H1 (cell line): ENCODE measurements at places on chromosomes 4 and X. TPM values are rescaled to one million over a fixed set of nuclear protein-coding genes. Genes with fewer than 3 reads are reported as not detected.
A peak's percentile ranks its signal among the peaks of the same experiment; 100 is the strongest.

GRCh38 chr4:55157559-55158277, 32.3 kb upstream of the KDR start:
- no peak for DNase-seq

DNA sequence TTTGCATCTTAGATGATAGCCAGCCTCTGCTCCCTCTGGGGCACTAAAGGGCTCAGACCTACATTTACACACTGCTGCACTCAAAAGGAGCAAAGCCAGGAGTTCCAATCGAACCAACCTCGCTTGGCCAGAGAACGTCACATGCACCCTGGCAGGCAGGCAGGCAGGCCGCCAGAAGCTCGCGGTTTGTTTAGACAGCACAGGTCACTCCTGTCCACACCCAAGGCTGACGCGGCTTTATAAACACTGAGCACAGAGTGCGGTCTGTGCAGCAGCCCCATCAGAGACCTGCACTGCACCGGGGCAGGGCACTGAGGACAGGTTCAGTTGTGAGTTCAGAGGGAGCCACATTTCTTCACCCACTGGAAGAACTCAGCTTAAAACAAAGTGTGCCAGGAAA, 143.9 kb downstream of the BCOR start:
- no peak for DNase-seq

- DNase-seq: no peak
Observed at GRCh38 chr4:53541577-53542206, 49.6 kb downstream of the LNX1 start.

GRCh38 chrX:119981286-119982070, 37.9 kb upstream of the NKAP start:
- no peak for DNase-seq

DNA sequence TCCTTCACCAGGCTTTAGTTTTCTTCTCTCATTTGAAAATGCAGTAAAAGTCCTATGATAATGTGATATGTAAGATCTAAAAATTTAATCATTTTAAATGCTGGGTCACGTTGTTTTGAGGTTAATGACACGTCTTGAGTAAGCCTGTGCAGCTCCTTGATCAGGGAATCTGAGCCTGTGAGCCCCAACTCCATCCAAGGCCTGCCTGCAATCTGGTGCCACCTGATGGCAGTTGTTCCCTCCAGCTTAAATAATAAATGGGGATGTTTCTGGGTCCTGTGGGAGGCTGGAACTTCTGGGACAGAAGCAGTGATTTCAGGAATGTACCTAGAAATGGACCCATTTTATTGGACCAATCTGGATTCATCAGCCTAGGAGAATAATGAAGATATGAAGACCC, 455.4 kb upstream of the ADGRL3 start:
- peak; percentile 15 for DNase-seq

GRCh38 chrX:22135171-22135711, 103.1 kb downstream of the PHEX start:
- no peak for DNase-seq

- no peak for DNase-seq
Observed at GRCh38 chr4:56007154-56007553, 58.4 kb downstream of the CEP135 start.

- DNase-seq: no peak
Observed at GRCh38 chr4:142408003-142408441, 438.1 kb downstream of the INPP4B start.

- no peak for DNase-seq
Observed at GRCh38 chrX:11724122-11725017, 33.7 kb upstream of the MSL3 start.

DNA sequence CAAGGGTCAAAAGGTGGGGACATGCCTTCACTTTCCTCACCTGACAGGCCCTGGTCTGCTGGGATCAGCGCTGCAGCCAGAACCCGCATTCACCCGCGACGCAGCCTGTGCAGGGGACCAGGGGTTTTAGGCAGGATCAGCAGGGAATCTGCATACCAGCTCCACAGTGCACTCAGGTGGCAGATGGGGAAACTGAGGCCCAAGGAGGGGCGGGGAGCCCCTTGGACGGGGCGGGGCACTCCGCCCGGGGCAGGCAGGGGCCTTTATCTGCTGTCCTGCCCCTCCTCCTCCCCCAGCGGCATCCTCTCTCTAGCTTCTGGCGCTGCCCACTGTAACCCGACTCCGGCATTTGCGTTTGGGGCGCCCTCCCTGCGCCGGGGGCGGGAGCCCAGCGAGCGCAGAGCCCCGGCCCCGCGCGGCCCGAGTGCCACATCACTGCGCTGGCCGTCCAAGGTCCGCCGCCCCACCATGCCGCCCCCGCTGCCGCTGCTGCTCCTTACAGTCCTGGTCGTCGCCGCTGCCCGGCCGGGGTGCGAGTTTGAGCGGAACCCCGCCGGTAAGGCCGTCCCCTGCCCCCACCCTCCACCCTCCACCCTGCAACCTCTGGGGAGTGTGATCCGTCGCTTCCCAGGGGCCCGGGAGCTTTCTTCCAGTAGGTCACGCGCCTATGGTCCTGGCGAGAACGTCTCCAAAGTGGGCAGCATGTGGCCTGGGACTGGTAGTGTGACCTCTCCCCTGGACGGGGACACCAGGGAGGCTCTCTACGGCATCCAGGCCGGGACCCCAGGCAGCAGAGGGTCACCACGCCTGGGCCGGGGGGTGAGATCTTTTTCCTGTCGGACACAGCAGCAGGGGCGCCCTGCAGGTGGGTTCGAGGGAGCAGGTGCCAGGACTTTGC, at the start of gene CPZ:
Gene CPZ, plus strand, starts transcription at position 400 of the 898 bp plus-strand sequence. Its CDS starts 69 bp downstream, at position 469.
- peak; percentile 85 for DNase-seq

DNA sequence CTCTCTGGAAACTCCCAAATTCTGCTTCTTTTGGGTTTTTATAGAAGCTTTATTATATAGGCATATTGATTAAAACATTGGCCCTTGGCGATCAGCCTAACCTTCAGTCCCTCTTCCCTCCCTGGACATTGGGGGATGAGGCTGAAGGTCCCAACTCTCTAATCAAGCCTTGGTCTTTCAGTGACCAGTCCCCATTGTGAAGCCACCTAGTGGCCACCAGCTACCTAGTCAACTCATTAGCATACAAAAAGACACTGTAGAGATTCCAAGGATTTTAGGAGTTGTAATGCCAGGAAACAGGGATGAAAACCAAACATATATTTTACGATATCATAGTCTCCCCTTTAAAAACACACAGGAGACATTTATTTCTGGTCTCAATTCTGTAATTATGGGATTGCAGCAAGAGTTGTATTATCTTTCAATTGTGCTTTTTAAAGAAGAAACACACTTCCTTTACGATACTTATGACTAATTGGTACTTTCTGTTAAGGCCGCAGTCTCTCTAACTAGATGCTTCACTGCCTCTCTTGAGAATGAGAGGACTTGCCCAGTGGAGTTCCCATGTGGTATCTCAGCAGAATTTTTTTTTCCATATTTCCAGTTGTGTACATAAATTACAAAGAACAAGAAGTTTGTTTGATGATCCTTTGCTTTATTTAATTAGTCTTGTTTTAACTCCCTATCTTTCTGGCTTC, 58.2 kb downstream of the WDR17 start:
- DNase-seq: no peak

- DNase-seq: no peak
Observed at GRCh38 chrX:44904542-44905115, 31.6 kb downstream of the KDM6A start.

- no peak for DNase-seq
Observed at GRCh38 chr4:139560406-139561104, 4.5 kb upstream of the SETD7 start.

DNA sequence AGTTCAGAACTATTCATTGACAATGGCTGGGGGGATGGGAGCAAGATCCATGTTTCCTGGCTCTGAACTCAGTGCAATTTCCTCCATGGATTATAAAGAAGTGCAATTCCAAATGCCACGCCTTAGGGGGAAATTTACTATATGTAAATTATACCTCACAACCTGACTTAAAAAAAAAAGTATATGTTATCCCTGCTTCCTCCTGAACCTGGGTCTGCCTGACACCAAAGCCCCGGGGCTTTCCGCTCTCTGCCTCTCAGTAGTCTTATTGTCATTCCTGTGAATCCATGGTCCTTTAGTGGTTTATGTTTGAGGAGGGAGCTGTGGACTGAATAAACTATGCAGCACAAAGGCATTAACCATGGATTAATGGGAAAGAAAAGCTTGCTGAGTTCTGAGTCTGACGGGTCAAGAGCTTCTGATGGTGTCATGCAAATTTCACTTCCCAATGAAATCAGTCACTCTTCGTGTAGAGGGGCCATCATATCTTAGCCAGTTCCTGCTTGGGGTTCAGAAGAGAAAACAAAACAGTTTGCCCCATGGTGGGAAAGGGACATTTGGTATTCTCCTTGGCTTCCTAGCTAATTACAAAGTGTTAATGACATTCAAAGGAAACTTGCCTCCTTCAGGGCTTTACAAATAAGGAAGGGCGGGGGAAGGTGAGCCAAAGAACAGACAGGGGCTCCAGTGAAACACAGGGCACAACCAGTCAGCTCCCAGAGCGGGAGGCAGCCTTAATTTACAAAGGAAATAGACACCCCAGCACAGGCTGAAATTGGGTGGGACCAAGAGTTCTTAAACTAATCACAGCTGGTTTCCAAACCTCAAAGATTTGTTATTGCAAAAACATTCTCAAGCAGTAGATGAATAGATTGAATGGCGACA, 14.3 kb downstream of the FAM9C start:
- DNase-seq: no peak

DNA sequence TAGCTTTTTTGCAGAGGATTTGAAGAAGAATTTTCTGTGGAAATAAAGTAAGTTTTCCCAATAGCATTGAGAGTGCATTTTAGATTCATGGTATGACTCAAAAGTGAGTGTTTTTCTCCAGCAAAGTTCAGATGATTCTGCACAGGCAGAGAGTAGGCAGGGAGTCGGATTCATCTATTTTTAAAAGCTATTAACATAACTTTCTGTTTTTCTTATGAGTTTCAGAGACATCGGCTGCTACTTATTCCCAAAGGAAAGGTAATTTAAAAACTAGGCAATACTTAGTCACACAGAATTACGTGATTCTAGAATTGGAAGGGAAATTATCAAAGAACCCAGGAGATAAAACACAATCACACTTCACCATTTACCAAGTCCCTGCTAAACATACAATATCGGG, 4.4 kb downstream of the CCDC110 start:
- no peak for DNase-seq

DNA sequence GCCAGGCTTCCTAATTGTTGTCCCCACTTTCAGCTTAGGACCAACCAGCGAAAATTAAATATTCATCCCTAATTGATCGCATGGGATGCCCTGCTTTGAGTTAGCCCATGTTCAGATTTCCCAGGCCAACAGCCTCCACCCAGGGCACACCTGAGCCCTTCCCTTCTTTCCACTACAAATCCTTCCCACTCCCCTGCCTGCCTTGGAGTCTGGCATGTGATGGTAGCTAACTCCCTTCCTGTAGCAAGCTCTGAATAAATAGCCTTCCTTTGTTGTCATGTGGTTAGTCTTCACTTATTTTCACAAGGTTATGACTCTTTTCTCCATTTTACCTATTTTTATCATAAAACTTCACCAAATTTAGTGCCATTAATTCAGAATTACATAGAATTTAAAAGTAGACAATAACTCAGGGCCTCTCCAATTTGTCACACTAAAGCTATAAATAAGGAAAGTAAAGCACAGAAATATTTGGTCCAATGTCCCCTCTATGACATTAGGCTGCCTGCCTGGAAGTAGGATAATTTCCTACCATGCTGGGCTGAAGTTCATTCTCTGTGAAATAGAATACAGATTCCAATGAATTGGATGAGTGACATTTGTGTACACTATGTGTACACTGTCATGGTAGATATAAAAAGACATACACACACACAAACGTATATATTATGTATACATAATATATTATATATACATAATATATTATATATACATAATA, 166.4 kb upstream of the CPEB2 start:
- no peak for DNase-seq

DNA sequence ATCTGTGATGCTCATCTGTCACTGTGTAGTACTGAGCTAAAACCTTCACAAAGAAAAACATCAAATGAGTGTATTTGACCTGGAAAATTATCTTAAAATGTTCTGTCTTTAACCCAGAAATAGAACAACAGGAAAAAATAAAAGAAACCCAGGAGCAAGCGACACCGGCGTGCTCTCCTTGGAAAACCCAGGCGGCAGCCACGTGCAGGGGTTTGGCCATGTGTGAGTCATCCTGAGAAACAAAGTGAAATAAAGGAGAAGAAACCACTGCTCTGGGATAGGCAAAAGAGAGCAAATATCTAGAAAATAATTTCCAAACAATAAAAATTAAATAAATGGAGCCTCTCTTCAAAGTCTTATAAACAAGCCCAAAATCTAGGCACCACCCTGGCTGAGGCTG, 20.0 kb upstream of the TMEM128 start:
- no peak for DNase-seq

DNA sequence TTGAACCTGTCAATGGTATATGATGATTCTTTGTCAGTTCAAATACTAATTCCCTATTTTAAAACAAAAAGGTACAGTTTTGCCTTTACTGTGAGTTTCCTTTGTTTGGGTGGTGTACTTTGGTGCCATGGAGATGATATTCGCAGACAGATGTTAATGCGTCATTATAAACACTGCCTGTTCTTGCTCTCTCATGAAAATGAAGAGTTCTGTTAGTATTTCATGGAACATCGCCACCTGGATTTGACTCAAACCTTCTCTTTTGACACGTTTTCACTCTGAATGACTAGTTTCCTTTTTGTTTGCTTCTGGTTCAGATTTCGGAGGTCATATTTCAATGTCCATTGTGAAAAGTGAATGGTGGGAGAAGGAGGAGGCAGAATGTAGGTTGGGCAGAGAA, 6.9 kb upstream of the CTSO start:
- DNase-seq: no peak

GRCh38 chr4:19195696-19196095, 1056.0 kb upstream of the SLIT2 start:
- peak; percentile 39 for DNase-seq

DNA sequence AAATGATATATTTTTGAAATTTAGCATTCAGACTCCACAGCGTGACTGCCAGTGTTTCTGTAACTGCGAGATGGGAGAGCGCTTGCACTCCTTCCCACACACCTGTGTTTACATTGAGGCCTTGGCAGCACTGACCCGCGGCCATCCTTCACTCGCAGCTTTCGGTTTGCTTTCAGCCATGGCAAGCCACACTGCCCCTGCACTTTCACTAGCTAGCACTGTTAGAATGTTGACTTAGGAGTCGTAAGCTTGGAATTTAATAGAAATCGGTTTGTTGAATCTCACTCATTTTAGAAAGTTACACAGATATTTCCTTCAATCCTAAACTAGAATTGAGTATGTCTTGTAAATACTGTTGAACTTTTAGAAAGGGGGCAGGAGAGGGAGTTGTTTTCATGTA, 136.2 kb downstream of the CFAP299 start:
- DNase-seq: no peak

- DNase-seq: no peak
Observed at GRCh38 chr4:27239641-27240040, 379.0 kb downstream of the STIM2 start.

The ADH1C gene
- total RNA-seq: not detected in 2 replicates

The ATP2B3 gene
- total RNA-seq: 0.15 and 0.19 TPM in 2 replicates

The PASD1 gene
- total RNA-seq: 0.09 TPM in 1 of 2 replicates, not detected in the other

The BCLAF3 gene
- 8.4 and 9.0 TPM in 2 replicates for total RNA-seq

The GLRB gene
- total RNA-seq: 0.54 and 1.1 TPM in 2 replicates

The FSTL5 gene
- 0.19 and 0.32 TPM in 2 replicates for total RNA-seq

The FRMD7 gene
- total RNA-seq: not detected in 2 replicates

The AP1S2 gene
- 230 and 237 TPM in 2 replicates for total RNA-seq
